ENCODE measurements at places on chromosomes 4 and X.

- no peak for DNase-seq
Observed at GRCh38 chrX:112164420-112164819, 81.8 kb upstream of the TRPC5 start.

DNA sequence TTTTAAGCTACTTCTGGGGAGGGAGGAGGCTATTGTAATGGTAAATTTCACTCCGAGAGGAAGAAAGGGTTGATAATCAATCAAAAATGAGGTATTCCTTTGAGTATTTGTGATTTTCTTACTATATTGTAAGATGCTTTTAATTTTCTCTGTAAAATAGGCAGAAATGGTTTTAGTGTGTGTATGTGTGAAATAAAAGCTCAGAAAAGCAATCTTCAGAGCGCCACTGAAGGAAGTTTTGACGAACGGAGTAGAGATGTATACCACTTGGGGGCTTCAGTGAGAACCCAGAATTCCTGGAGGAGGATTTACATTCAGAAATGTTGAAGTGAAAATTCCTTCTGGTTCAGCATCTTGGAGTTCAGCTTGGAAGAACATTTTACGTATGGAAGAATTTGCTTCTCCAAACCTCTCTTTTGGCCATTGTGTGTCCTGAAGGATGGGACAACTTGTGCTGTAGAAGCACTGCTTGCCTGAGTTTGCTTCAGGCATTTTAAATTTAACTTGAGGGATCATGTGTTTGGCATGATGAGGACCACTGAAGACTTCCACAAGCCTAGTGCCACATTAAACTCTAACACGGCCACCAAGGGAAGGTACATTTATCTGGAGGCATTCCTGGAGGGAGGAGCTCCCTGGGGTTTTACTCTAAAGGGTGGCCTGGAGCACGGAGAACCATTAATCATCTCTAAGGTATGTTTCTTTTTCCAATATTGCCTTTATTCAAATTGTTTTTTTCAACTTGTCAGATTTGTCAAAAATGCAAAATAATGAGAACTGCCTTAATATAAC lies 695 bp downstream of the SHROOM3 start:
- DNase-seq = no peak

- no peak for DNase-seq
Observed at GRCh38 chr4:170111085-170111484, 21.3 kb upstream of the AADAT start.

- peak; percentile 47 for DNase-seq
Observed at GRCh38 chr4:183443655-183444213, 702 bp upstream of the CDKN2AIP start.

DNA sequence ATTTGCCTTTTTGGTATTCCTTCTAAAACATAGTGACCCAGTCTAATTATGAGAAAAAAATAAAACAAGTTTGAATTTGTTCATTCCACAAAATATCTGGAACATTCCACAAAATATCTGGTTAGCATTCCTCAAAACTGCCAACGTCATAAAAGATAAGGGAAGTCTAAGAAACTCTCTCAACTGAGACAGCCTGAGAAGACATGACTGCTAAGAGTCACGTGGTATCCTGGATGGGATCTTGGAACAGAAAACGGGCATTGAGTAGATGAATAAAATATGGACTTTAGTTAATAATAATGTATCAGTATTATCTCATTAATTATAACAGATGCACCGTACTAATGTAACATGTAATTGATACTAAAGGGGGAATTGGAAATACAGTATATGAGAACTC lies 280.9 kb downstream of the ARAP2 start:
- no peak for DNase-seq

GRCh38 chr4:184825141-184825895 lies 450 bp downstream of the ACSL1 start:
- peak; percentile 17 for DNase-seq

DNA sequence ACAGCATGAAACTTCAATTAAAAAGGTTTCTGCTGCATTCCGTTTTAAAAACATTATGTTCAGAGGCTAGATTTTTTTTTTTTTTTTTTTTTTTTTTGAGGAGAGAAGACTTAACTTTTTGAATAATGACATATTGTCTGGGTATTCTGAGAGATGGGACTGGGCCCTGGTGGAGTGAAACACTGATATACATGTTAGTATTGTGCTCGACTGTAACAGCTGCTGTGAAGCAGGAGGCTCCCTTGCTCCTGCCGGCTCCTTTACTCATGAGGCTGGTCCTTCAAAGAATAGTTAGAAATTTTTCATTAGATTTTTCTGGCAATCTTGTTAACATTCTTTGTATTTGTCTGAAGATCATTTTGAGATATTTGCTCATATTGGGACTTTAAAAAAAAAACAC lies 73.3 kb downstream of the TMEM131L start:
- no peak for DNase-seq

DNA sequence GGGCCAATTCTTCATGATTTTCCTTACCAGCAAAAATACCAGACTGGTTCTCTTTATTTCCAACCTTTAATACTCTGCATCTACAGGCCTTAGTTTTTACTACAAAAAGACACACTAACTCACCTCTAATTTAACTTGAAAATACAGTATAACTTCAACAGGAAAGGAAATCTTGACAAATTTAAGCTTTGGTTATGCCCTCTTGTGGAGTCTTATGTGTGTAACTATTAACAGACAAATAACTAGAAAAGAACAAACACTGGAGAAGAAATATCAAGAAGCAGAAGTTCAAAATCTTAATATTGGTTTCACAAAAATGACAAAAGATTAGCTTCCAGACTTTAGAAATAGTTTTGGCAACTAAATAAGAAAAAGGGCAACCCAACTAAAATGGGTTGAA lies 33.0 kb downstream of the PPA2 start:
- DNase-seq = no peak

DNA sequence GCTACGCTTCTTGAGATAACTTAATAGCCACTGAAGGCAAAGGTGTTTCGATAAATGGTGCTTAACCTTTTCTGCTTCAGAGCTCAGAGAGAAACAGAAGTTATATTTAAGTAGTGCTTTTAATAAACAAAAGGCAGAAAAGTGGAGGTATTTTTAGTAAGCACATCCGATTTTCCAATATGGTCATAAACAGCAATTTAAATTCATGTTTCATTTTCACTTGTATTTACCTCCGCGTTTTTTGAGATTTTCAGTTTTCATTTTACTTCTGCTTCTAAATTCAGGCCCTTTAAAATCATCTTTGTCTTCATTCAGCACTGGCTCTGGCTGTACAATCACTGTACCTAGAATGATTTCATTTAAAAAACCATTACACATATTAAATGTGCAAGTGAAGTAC lies 92.4 kb downstream of the ATRX start:
- DNase-seq = no peak

GRCh38 chr4:80007745-80008149 lies 65.3 kb downstream of the ANTXR2 start:
- no peak for DNase-seq

DNA sequence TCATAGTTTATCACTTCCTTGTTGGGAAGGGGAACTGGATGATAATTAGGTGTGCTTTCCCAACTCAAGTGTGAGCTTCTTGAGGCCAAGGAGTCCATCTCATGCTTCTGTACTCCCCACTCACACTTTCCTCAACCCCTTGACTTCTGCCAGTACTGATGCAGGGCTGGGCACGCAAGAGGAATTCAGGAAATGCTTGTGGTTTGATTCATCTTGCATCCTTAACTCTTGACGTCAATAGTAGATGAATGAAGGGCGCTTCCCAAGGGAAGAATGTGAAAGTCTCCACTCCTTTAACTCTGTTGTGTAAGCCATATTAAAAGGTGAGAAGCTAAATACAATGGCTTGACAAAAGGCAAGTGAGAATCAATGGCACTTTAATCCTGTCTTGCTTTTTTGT lies 101.8 kb downstream of the AGTR2 start:
- no peak for DNase-seq

Data from stimulated activated naive CD4-positive, alpha-beta T cell treated with Interleukin-2 at 50 U/mL for 16 hours (primary cell).